D721Med (cell line): ENCODE measurements at places on chromosomes 6 and 20.

DNA sequence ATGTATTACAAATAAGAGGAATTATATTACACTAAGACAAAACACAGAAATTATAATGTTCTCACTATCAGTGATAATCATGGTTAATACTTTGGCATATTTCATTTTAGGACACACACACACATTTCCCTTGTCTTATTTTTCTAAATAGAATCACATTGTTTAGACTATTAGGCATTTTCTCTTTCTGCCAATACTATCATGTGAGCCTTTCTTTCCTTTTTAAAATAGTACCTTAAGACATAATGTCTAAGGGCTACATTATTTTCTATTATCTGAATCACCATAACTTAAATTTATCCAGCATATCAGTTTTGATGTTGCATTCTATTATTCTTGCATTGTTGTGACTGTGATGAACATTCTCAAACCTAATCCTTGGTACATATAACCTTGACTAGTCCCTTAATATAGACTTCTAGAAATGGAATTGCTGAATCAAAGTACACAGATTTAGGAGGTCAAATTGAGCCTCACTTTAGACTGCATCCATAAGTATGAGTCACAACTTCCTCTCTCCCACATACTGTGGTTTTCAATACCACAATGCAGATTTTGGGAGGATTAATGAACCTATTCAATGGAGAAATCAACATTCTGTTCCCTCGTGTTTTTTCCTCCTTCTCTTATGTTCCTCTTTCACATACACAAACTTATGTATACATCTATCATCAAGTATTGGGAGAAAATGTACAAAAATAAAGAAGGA is 212.6 kb downstream of the MOXD1 start:
- DNase-seq = no peak

DNA sequence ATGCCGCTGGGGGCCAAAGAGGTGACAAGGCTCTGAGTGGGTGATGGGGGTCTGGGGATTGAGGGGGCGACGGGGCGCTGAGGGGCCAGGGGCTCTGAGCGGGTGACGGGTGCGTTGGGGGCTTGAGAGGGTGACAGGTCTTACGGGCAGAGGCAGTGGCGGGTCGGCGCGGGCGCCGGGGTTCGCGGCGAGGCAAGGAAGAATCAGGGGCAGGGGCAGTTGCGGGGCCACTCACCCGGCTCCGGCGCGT is 146 bp downstream of the ZNFX1 start:
- DNase-seq = no peak

DNA sequence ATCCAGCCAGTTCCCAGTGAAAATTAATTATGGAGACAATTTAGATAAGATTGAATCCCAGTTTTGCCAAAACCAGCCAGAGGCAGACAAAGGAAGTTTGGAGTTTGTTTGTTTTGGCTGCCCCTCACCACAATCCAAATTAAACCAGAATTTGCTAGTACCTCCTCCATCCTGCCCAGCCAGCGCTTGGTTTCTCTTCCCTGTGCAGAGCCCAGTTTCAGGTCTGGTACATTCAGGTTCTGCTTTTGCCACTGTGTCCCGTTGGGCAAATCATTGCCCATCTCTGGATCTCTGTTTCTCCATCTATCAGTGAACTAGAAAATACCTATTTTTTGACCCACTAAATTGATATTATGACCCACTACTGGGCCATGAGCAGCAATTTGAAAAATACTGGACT is 26.4 kb downstream of the FOXP4 start:
- DNase-seq = no peak

- no peak for DNase-seq
Measured at GRCh38 chr6:144065213-144065660, 30.1 kb downstream of the SF3B5 start.
